ENCODE measurements at places on chromosomes 7 and 10.

DNA sequence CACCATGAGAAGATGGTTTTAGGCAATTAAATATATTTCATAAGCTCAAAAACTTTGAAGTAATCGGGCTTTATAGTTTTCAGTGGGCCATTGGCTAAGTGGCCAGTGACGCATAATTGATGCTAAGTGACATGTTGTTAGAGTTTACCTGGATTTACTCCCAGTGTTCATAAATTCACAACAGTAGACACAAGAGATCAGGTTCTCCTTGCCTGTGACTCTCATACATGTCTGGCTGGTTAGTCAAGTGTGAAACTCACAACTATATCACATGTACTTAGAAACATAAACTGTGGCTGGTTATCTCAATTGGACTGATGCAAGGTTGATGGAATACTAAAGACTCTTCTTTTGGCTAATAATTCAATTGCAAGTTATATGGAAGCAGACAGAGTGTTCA, 26.2 kb downstream of the ASB15 start:
- no peak for DNase-seq

DNA sequence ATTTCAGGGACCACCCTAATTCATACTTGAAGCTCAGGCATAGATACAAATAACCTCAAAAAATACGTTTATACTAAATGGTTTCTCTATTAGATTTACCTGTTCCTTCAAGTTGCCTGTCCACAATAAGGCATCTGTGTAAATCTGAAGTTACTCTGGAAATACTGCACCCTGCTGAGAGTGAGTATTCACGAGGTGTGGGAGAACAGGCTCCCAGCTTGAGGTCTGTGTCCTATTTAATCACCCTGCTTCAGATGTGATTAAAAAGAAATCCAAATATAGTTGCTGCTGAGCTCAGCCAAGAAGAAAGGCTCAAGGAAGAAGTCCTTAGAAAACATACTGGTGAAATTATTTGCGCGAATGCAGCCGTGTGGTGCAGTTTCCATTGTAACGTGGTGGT, 136.8 kb downstream of the KLF6 start:
- DNase-seq, result no peak

DNA sequence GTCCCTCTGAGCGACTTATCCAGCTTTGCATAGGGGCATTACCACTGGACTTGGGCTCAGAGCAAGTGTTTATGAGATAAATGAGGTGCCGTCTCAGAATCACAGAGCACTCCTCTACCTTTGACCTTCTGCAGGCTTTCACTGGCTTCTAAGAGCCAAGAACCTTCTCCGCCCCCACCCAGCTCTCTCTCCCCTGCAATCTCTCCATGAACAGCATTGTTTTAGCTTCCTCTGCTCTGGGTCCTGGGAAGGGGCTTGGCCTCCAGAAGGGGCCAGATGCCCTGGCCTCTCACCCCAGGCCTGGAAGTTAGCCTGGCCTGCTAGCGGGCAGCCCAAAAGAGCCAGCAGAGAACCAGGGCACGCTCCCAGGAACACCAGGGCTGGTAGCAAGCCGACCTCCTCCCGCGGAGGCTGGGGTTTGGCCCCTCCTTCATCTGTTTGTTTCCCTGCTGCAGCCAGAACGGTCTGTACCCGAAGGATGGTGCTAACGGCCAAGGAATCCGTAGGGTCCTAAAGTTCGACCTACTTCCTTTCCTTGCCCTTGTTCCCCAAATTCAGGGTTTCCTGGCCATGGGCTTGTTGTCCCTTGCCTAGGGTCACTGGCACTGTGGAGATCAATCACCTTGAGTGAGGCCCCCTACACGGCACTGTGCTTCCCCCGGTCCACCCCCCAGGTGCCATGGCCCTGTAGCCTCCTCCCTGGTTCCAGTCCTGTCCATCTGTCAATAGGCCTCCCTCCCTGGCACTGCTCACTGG, 18.7 kb upstream of the DDIT4 start:
- no peak for DNase-seq

GRCh38 chr7:116565981-116566380, 41.1 kb downstream of the CAV1 start:
- DNase-seq, result no peak

DNA sequence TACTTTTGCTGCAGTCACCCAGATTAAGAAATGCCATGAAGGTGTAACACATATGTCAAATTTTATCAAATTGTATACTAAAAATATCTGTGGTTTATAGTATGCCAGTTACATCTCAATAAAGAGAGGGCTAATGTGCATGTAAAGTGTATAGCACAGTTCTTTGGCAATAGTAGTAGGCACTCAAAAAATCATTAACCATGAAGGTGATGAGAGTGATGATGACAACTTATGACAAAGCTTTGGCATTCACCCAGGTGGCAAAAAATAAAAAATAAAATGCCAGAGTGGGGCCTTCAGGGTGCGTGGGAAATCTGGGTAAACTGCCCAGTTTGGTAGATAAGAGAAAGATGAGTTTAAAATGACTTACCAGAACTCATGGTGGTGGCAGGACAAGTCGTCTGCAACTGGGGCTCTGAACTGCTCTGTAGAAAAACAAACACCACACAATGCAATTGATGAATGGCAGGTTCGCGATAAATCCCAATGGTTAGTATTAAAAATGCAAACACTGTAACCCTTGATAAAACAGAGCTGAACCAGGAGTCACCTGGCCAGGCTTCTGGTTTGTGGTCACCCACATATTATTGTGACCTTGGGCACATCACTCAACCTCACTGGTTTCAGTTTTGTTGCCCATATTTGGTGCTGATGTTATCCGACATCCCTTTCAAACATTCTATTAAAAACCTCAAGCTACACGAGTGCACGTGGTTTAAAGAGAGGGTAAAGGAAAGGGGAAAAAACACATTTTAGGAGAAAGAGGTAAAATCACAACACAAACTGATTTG, 120.2 kb downstream of the SORBS1 start:
- DNase-seq, result no peak

DNA sequence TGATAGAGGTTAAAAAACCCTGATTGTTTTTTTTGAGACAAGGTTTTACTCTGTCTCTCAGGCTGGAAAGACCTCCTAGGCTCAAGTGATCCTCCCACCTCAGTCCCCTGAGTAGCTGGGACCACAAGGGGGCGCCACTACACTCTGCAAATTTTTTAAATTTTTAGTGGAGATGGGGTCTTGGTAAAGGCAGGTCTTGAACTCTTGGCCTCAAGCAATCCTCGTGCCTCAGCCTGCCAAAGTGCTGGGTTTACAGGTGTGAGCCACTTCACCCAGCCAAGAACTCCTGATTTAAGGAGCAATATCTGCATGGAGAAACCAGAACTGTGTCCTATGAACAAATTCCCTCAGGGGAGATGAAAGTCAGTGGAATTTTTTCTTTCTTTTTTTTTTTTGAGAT, 7.3 kb upstream of the KLHDC10 start:
- DNase-seq, result no peak

DNA sequence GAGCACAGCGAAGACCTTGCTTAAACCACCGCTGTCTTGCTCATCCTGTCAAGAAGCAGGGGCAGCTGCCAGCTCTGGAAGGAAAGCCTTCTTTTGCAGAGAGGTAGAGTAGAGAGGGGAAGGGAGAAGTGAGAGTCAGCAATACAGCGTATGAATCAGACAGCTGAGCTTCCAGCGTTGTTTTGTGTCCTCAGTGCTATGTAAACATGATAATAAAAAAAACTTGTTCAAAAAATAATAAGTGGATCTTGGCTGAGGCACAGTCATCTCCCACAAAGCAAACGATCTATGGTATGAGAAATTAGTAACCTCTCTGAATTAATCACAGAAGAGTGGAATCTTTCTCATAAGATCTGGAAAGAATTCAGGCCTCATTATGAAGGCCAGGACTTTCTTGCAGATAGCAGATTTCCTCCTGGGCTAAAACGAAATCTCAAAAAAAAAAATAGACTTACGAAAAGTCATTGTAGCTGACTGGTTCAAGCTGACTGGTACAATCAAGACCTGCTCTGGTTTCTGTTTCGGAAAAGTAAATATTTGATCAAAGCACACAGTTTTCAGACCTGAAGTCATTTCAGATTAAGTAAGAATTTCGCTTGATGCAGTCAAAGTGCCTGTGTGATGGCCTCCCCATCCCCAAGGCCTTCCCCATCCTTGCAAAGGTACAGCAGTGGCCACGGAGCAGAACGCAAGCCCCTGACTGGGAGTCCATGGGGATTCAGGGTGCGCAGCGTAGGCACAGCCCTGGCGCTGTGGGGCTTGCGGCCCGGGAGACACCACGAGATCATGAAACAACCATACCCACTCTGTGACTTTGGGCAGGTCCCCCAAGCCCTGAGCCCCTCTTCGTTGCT, 29.4 kb downstream of the CHST15 start:
- peak; percentile 45 for DNase-seq

DNA sequence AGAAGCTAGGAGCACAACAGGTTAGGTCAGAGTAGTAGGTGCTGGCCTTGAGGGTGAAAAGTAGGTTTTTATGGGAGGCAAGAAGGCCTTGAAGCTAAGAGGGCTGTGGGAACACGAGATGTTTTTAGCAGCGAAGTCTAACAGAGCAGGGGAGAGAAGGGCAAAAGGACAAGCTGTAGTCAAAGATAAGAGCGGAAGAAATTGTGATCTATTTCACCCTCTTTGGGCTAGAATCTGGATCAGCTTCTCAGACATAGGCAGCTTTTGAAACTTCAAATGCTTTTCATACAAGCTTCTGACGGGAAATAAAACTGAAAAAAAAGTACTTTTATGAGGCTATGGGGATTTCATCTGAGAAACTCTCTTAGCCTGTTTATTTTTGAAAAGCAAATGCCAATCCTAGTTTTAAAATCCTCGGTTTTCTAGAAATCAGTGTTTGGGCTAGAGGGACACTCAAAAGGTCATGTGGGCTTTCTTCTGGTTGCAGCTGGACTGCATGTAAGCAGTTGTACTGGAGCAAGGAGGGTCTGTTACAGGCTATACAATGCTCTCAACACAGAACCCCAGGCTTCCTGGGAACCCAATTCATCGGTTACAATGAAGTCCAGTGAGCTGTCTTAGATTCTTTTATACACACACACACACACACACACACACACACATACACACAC, 83.6 kb downstream of the RNF216 start:
- no peak for DNase-seq

DNA sequence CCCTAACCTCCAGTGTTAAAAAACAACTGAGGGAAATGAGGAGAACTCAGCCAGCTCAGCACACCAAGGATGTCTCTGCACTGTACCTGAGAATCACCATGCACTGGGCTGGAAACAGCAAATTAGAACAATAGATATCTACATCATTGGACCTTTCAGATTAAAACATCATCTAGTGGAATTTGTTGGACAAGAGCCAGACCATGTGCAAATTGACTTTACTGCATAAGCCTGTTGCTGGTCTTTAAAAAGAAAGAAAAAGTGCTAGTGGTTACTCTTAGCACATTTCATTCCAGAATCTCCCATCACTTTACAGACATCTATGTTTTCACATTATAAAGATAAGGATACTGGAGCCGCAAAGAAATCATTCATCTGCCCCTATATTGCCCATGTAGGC, 75.4 kb downstream of the FGFR2 start:
- no peak for DNase-seq

DNA sequence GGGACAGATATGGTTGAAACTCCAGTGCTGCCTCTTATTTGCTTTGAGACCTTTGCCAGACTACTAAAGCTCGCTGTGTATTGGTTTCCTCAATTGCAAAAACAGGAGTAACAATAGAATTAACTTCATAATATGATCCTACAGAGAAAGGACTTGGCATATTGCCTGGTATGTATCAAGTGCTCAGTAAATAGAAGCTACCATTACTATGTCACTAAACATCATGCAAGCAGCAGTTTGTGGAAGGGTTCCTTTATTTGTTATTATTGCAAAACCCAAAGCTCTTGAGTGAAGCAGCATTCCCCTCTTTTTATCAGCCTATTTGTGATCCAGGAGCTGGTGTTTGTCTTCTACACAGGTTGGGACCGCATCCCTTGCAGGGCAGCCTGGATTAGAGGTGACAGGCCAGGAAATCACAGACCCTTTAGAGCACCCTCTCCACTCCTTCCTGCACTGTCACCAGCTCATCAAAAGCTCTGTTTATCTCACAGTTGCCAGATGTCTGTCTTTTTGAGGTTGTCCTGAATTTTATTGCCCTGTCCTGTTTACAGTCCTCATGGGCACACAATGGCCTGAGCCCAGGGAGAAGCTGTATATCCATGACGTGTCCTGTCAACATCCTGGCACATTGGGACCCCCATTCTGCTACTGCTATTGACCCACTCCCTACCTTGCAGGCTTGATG, 121.5 kb downstream of the SNX10 start:
- DNase-seq, result no peak

GRCh38 chr10:86520871-86521677, 518 bp downstream of the WAPL start:
- DNase-seq, result no peak

DNA sequence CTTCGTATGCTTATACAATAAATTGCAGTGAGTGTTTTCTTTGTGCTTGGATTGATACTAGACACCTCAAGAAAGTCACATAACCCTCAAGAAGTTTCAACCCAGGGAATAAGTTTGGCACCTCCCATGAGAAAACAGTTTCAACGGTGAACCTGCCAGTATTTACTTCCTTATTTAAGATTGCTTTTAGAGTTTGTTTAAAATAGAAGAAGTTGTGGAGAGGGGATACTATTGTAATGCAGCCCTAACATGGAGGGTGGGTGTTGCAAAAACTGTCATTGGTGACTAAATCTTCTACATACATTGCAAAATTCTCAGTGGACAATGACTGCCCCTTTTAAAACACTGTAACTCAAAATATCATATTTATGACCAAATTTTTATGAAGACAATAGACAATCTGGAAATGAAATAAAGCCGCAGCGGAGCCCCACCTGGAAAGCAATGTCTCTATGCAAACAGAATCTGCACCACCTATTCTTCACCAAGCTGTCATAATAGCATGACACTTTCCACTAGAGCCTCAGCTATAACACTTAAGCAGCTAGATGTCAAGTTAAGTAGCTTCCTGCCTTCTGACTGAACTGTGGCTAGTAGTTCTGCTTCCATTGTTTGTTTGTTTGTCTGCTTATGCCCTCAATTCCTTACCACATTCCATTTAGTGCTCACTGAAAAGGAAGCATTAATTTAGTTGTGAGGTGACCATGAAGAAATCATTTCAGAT, 98.2 kb downstream of the MDFIC start:
- no peak for DNase-seq

DNA sequence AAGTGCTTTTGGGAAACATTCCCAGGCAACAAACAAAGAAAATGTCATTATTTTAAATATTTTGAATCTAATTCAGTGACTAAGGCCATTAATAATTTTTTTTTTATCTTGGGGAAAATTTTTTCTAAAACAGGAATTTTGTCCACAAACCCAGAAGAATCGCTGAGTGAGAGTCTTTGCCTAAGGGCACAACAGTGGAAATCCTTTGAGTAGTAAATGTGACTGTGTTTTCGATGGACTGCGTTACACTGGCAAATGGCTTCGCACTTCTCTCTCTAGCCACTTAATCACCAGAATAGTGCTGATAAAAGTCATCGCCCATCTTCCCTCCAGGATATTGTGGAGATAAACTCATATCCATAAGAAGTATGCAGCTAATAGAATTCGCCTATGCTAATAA, 430.3 kb upstream of the AKR1E2 start:
- no peak for DNase-seq

- no peak for DNase-seq
Observed at GRCh38 chr7:84668116-84668515, 473.5 kb upstream of the SEMA3A start.
